ENCODE measurements at places on chromosomes 1 and 21.
A peak's percentile ranks its signal among the peaks of the same experiment; 100 is the strongest.

- peak; percentile 67 for DNase-seq
Observed at GRCh38 chr1:155006601-155007101, 4.0 kb downstream of the ZBTB7B start.

DNA sequence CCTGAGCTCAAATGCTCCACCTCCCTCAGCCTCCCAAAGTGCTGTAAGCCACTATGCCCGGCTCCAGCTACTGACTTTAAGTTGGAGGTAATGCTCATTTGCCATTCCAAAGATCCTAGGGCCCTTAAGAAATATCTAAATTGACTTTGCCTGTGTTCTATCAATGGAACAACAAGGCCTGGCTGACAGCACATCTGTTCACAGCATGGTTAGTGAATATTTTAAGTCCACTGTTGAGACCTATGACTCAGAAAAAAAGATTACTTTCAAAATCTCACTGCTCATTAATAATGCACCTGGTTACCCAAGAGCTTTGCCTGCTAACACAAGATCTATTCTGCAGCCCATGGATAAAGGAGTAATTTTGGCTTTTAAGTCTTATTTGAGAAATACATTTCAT, 3.5 kb upstream of the SSX2IP start:
- no peak for DNase-seq

DNA sequence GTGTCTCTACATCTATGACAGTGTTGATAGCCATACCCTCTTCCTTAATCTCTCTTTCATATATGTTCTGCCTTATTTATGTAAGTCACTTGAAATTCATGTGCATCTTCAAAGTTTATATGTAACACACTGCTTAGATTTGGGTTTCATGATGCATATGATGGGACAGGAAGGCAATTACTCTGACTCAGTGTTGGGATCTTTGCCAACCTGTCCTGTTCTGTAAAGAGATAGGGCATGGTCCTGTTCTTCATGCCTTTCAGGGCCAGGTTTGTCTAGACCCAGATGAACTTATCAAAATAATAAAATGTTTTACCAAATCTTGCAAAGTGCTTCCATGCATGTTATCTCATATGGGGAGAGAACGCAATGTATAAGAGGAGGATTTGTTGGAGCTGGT, 69.5 kb downstream of the TMPRSS15 start:
- DNase-seq = no peak

GRCh38 chr1:54298284-54299033, 98.5 kb downstream of the MRPL37 start:
- no peak for DNase-seq

DNA sequence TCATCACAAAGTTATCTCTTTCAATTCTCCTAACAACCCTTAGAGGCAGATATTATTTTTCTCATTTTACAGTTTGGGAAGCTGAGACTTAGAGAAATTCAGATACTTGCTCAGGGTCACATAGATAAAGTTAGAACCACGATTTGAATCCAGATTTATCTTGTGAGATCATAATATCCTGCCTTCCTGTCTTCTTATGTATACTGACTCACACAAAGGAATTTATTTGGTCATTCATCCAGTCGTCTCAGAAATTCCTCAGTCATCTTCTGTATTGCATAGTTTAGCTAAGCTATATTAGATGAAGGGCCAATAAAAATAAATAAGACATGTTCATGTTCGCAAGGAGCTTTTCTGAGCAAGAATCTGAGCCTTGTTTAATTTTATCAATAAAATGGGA, 35.8 kb upstream of the RUNX1 start:
- no peak for DNase-seq

DNA sequence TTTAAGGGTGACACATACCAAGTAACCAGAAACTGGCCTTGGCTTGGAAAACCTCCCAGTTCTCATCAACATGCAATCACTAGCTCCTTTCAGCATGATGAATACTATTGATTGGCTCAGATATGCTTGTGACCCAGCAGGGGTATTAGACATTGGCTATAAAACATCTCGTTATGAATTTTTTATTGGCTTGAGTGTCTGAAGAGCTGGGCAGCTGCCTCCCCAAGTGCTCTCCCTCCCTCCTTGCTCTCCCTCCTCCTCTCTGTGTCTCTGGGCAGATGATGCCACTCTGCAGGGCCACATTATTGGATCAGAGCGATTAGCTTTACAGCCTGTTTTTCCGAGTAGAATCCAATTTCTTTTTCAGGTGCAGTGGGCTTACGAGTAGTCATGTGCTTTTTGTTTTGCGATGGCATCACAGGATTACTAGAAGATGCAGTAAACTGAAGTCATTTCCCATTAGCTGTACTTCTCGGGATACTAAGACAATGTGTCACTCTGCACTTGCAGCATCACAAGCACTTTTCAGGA, 79.3 kb upstream of the ATF3 start:
- no peak for DNase-seq

DNA sequence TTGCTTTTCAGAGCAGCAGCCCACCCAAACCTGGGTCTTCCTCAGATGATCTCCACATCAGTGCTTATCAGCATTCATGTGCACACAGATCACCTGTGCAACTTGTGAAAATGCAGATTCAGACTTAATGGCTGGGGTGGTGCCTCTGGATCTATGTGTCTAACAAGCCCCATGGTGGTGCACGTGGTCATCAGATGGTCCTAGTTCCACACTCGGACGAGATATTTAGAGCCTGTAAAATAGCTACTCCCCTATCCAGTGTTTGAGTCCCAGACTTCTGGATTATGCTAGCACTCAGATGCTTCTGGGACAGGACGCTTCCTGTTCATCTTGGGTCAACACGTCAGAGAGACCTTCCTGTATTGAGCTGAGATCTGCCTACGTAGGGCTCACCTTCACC, 114.2 kb downstream of the LIPI start:
- no peak for DNase-seq

DNA sequence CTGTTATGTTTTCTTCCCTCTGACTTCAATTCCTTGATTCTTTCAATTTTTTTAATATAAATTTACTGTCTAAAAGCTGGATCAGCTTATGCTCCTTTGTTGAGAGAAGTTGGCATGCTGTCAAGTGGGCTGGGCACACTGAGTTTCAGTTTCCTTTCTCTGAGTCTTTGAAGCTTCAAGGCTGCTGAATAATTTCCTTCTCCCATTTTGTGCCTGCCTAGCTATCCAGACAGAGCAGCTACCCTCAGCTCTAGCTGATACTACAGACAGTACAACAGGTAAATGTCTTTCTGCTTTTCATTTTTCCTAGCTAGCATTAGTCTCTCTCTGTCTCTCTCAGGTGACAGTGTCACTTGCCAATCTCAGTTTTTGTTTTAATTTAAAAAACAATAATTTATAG, at the start of gene IFI44:
IFI44 (plus strand) TSS at position 204 of the 400 bp plus-strand sequence. CDS start 365 bp downstream, outside the sequence.
- DNase-seq = peak; percentile 68

GRCh38 chr1:183685112-183685713, 32.1 kb upstream of the APOBEC4 start:
- peak; percentile 16 for DNase-seq

- DNase-seq = no peak
Observed at GRCh38 chr1:81420760-81421159, 380.0 kb upstream of the ADGRL2 start.

GRCh38 chr21:36127250-36127904, 7.5 kb upstream of the CBR3 start:
- no peak for DNase-seq

- no peak for DNase-seq
Observed at GRCh38 chr1:200401708-200402107, 8.1 kb downstream of the ZNF281 start.

DNA sequence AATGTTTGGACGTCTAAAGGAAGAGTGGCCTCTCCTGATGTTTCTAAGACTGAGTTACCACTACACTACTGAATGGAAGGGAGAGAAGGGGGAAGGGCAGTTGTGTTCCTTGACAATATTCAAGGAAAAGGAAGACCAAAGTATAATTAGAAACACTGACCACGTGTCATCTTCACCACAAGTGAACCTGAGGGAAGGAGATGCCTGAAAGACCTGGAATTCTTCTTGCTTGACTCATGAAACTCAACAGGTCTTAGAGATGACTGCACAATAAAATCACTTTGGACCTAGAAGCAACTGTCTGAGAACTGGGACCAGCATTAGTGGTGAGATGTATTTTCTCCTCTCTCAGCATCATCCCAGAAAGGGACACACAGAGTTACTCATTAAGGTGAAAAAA, 56.7 kb downstream of the PTPN14 start:
- DNase-seq = no peak

DNA sequence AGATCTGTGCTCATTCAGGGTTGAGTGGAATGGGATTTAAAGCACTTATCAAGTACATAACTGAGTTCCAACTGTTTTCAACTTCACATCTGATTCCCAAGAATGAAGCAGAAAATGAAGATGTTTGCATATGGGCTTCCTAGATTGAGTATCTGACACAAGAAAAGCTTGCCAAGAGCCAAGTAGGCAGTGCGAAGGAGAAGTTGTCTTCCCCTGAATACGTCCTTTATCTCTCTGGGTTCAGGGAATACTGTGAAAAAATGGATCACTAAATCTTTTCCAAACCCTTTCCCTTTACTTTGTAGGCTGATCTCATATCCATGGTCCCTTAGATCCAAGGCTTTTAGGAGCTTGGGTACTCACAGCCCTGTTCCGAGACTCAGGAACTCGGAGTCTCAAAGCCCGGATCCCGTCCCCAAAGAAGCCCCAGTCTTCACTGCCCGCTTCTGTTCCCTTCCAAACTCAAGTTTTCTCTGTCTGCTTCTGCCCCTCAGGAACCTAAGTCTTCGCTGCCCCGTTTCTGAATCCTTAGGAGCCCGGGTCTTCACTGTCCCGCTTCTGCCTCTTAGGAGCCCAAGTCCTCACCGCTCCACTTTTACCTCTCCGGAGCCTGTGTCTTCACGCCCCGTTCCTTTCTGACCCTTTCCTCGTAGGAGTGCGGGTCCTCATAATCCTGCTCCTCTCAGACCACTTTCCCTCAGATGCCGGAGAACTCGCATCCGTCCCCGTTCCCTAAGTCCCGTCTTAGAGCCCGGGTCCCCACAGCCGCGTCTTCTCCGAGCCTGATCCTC, 616 bp downstream of the TAF12 start:
- DNase-seq = no peak

DNA sequence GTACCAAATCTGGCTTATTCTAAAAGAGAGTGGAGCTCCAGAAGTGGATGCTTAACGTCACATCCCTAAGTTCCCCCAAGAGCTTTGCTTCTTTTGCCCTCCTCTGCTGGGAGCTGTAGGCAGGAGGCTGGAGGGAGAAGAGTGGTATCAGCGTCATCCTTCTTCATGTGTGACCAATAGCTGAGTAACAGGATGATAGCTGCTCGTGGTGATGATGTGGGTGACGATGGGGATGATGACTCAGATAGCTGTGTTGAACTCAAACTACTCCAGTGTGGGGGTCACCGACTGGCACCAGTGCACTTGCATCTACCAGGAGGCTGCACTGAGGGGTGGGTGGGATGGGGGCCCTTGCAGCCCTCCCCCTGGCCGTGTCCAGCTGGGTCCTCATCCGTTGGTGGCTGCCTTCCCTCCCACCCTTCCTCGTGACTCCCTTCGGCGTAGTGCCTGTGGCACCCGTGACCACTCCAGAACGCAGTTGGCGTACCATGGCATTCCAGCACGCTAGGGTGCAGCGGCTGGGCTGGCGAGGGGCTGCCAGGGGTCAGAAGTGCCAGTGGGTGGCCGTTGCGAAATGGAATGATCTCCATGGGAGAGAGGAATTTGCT, 1.1 kb downstream of the IGFN1 start:
- no peak for DNase-seq

GRCh38 chr1:109793486-109794318, 30.0 kb upstream of the EPS8L3 start:
- peak; percentile 68 for DNase-seq

DNA sequence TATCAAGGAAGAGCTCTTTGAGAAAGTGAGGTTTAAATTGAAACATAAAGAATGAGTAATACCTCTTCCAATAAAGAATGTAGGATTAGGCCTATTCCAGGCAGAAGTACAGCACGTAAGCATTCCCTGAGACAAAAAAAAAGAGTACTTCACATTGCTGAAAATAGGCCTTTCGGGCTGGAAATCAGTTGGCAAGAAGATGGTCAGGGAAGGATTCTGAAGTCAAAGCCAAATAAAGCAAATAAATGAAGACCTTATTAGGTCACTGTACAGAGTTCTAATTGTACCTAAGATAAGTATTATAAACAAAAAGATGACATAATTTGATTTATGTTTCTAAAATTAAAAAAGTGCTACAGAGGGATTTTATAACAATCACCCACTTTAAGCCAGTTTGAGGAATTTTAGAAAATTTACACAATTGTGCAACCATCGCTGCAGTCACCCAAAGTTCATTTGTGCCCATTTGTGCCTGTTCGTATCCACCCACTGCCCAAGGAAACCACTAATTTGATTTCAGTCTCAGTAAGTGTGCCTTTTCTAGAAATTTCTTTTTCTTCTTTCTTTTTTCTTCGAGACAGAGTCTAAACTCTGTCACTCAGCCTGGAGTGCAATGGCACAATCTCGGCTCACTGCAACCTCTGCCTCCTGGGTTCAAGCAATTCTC, 58.6 kb downstream of the FMO4 start:
- no peak for DNase-seq

GRCh38 chr1:224116131-224116530, 2.2 kb downstream of the FBXO28 start:
- peak; percentile 74 for DNase-seq

DNA sequence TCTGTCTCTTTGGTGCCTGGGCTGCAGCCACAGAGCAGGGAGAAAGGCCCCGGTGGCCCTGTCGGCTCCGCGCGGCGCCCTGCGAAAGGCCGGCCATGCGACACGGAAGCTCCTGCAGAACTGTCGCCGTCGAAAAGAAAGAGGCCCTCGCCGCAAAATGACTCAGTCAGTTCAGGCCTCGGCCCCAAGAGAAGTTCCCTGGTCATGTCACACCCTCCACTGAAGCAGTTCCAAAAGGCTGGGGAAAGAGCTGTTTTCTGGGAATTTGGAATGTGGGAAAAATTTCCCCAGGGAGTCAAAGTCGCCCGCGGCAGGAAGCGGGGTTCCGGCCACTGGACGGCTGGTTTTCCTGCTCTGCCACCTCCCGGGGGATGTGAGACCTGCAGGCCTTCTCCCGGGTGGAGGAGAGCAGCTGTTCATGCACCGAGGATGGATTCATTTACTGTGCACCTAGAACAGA, 115.8 kb upstream of the ZNF678 start:
- no peak for DNase-seq

GRCh38 chr1:119331190-119331515, 37.4 kb upstream of the HAO2 start:
- DNase-seq = no peak

- DNase-seq = no peak
Observed at GRCh38 chr1:194512345-194512744, 1325.9 kb upstream of the B3GALT2 start.

GRCh38 chr1:21814981-21815582, 3.0 kb downstream of the LDLRAD2 start:
- DNase-seq = no peak

DNA sequence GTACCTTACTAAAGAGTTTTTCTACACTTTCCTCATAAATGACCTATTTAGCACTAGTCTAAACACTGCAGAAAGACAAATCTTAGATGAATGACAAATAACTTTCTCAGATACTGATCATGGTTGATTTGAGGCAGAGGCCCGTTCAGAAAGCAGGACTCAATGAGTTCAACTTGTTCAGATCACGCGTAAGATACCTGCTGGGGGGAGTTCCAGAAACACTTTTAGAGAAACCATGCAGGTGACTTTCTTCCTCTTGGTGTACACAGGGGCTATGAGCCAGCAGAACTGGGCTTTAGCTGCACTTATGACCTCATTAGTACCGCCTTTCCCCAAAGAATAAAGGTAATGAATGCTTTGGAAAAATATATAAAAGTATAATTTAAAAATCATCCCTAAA, 38.8 kb upstream of the TTC39A start:
- DNase-seq = no peak

- DNase-seq = no peak
Observed at GRCh38 chr1:172971241-172971640, 79.5 kb downstream of the TNFSF18 start.

All from CD4-positive, alpha-beta T cell treated with Interleukin-4 for 1 hour (primary cell).